PC-9 (cell line): ENCODE measurements at places on chromosomes 13 and 19.

DNA sequence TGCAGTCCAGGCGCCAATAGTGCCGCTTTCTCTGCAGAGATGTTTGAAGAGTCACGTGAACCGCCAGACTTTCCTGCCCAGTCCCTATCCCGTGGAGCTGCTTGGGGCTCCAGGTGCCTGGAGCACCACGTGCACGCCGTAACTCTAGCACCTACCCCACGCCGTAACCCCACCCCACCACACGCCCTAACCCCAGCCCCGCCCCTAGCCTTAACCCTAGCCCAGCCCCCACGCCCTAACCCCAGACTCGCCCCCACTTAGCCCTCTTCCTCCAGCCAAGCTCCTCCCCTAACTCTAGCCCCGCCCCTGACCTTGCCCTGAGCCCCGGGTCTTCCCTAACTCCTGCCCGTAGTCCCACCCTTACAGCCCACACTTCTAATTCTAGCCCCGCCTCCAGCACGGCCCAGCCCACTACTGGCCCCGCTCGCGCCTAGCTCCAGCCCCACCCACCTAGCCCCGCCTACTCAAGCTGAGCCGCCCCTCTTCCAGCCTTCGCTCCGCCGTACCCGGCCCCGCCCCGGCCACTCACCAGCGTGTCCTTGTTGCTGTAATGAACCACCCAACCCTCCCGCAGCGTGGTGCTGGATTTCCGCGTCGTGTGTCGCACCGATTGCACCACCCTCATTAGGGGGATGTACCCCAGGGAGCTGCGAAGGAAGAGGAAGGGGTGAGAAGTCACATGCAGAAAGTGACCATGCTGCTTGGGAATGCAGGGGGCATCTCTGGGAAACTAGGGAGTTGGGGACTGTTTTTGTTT lies 19.5 kb downstream of the PRKD2 start:
- no peaks in the 10 kb centered on the region for H3K27me3 ChIP-seq
- H3K36me3 ChIP-seq: peaks cover 56% of the 10 kb centered on the region
- DNase-seq: no peak
- H3K4me3 ChIP-seq: no peak overlapping the region

- no peaks in the 10 kb centered on the region for H3K4me1 ChIP-seq
- DNase-seq: no peak
- H3K27me3 ChIP-seq: no peaks in the 10 kb centered on the region
- no peak overlapping the region for H3K4me3 ChIP-seq
Measured at GRCh38 chr13:37070956-37071355, 11.5 kb upstream of the SUPT20H start.

- peaks cover 94% of the 10 kb centered on the region for H3K27me3 ChIP-seq
- H3K36me3 ChIP-seq: no peaks in the 10 kb centered on the region
- 0 out of 2 replicates have a peak, but pooled peaks cover 4% of the 10 kb centered on the region for H3K4me1 ChIP-seq
- no peak overlapping the region for H3K27ac ChIP-seq
- H3K4me3 ChIP-seq: no peak overlapping the region
- DNase-seq: no peak
Measured at GRCh38 chr19:46466536-46467196, 4.7 kb downstream of the PNMA8A start.

- peaks cover 26% of the 10 kb centered on the region; the same call in 1 of the 2 replicates for H3K27me3 ChIP-seq
- no peak for DNase-seq
- H3K36me3 ChIP-seq: no peaks in the 10 kb centered on the region
- no peak overlapping the region for H3K4me3 ChIP-seq
- no peaks in the 10 kb centered on the region for H3K4me1 ChIP-seq
Measured at GRCh38 chr19:39670998-39671397, 15.3 kb downstream of the LGALS16 start.

- no peaks in the 10 kb centered on the region for H3K36me3 ChIP-seq
- H3K4me3 ChIP-seq: no peak overlapping the region
- H3K27ac ChIP-seq: no peak overlapping the region
- DNase-seq: no peak
- no peaks in the 10 kb centered on the region for H3K4me1 ChIP-seq
Measured at GRCh38 chr19:40136818-40137217, 46.1 kb upstream of the ZNF780A start.

DNA sequence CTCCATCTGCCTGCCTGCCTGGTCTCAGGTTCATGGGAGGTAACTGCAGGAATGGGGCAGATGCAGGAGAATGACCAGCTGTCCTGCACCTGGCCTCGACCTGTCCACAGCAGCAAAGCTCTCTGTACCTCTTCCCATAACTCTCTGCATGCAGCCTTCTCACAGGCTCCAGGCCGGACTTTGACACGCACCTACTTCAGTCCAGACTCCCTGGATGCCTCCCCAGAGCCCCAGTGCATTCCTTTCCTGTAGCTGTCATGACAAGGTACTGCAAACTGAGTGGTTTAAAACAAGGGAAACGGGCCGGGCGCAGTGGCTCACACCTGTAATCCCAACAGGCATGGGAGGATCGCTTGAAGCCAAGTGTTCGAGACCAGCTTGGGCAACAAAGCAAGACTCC lies 3.3 kb downstream of the NANOS2 start:
- H3K4me1 ChIP-seq: peaks cover 16% of the 10 kb centered on the region
- DNase-seq: no peak
- no peak overlapping the region for H3K4me3 ChIP-seq
- no peaks in the 10 kb centered on the region for H3K36me3 ChIP-seq
